BJ (cell line): ENCODE measurements at places on chromosomes 6 and 20.

GRCh38 chr6:315921-316752 is 23.9 kb downstream of the DUSP22 start:
- DNase-seq = no peak

DNA sequence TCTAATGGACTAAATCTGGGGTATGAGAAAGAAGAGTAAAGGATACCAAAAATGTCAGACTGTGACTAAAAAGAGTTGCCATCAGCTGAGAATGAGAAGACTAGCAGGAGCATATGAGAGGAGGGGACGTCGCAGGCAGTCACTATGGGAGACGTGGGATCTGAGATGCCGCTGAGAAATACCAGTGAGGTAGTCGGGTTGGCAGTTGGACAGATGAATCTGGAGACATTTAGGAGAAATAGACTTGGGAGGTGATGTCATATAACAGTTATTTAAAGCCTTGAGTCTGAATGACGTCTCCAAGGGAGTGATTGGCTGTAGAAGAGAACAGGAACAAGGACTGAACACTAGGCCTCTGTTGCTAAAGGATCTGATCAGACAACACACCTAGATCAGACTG is 51.5 kb upstream of the TRIM26 start:
- DNase-seq = no peak

- DNase-seq = no peak
Observed at GRCh38 chr6:122438975-122439374, 32.6 kb downstream of the SERINC1 start.

GRCh38 chr6:139877828-139878405 is 503.5 kb upstream of the CITED2 start:
- no peak for DNase-seq

GRCh38 chr6:71053475-71053874 is 96.6 kb upstream of the B3GAT2 start:
- DNase-seq = no peak
